ENCODE measurements at places on chromosomes 12 and 14. TPM values are rescaled to one million over a fixed set of nuclear protein-coding genes. Genes with fewer than 3 reads are reported as not detected.

HAL gene
- polyA plus RNA-seq = not detected

CRIP2 gene
- 9.6 TPM for polyA plus RNA-seq

KCNC2 gene
- not detected for polyA plus RNA-seq

AKAP3 gene
- polyA plus RNA-seq = 1.3 TPM

TMEM229B gene
- 0.42 TPM for polyA plus RNA-seq

POTEM gene
- polyA plus RNA-seq = not detected

PPM1H gene
- 11.4 TPM for polyA plus RNA-seq

ASB2 gene
- polyA plus RNA-seq = 1.5 TPM

PIANP gene
- 7.7 TPM for polyA plus RNA-seq

TDRD9 gene
- 0.24 TPM for polyA plus RNA-seq

LRP1-AS gene
- 0.86 TPM for polyA plus RNA-seq

ADAM20 gene
- polyA plus RNA-seq = 0.06 TPM

TSPAN8 gene
- not detected for polyA plus RNA-seq

SPX gene
- 1.3 TPM for polyA plus RNA-seq

MAP4K5 gene
- 74.6 TPM for polyA plus RNA-seq

SIX6 gene
- 0.11 TPM for polyA plus RNA-seq

PGF gene
- 2.9 TPM for polyA plus RNA-seq

GUCY2C gene
- 2.1 TPM for polyA plus RNA-seq

PRIMA1 gene
- polyA plus RNA-seq = 2.1 TPM

B4GALNT1 gene
- polyA plus RNA-seq = 1.4 TPM

PLEKHH1 gene
- 14.7 TPM for polyA plus RNA-seq

LRFN5 gene
- polyA plus RNA-seq = 1.9 TPM

SOCS4 gene
- polyA plus RNA-seq = 15.9 TPM

HCAR2 gene
- polyA plus RNA-seq = not detected

RNASE3 gene
- polyA plus RNA-seq = not detected

GPR65 gene
- polyA plus RNA-seq = not detected

PIWIL1 gene
- polyA plus RNA-seq = not detected

RTL1 gene
- polyA plus RNA-seq = not detected

OASL gene
- not detected for polyA plus RNA-seq

MBIP gene
- polyA plus RNA-seq = 44.4 TPM

CPNE6 gene
- 0.16 TPM for polyA plus RNA-seq

TTC7B gene
- 10.1 TPM for polyA plus RNA-seq

KRT78 gene
- not detected for polyA plus RNA-seq

CFAP54 gene
- polyA plus RNA-seq = 0.76 TPM

LMNTD1 gene
- not detected for polyA plus RNA-seq

SIRT4 gene
- polyA plus RNA-seq = 3.0 TPM

CELA1 gene
- not detected for polyA plus RNA-seq
